ENCODE measurements at places on chromosomes 5 and 9.

DNA sequence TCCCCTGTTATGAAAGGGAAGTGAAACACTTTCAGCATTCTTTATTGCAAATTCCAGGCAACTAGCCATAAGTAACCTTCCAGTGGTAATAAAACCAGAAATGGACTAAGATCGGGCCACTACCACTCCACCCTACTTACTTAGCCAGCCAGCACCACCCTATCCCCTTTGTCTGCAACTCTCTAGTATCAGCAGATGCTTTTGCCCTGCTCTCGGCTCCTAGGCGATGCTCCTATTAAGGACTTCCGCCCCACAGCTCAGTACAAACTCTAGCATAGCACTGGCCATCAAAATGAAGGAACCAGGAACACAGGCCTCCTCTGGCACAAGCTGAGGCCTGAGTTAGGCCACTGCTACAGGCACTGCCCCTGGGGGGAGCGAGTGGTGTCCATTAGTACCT, 81.2 kb downstream of the GLDC start:
- no peak for DNase-seq

GRCh38 chr5:2511706-2512105, 239.8 kb downstream of the IRX2 start:
- no peak for DNase-seq

DNA sequence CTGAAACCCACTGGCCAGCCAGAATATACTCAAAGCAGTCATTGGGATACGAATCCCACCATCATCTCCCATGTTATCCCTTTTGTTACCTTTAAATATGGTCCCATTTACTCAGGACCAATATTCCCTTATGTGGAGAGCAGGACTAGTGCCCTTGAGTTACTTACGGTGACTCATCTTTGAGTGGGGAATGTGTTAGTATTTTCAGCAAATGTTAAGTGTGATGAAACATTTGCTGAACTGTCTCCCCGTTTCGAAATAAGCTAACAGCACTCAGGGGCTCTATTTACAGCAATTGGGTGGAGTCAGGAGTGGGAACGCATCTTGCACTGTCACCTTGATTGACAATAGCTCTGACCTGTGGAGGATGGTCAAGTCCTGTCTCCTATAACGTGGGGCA, 67.4 kb downstream of the CTSL start:
- DNase-seq, result no peak

DNA sequence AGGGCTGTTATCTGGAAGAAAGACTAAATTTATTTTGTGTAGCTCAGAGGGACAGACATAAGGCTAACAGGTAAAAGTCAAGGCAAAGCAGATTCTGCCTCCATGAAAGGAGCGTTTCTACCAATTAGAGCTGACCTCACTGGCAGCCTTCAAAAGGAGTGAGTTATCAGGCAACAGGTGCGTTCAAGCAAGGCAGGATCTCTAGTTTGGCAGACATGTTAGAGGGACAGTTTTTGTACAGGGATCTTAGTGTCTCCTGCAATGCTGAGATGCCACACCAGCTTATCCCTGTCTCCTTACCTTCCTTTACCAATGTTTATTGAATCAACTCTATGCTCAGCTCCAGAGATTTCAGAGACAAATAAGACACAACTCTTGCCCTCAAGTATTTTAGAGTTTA, 73.8 kb downstream of the NRG2 start:
- DNase-seq, result no peak

GRCh38 chr9:78565481-78565880, 268.6 kb downstream of the PSAT1 start:
- DNase-seq, result no peak

GRCh38 chr5:6432206-6432605, 16.5 kb upstream of the UBE2QL1 start:
- DNase-seq, result no peak
